Activated CD4-positive, alpha-beta T cell treated with anti-CD3 and anti-CD28 coated beads, Interleukin-2, amount 50 U/mL, for 4 hours (primary cell): ENCODE measurements at places on chromosomes 2 and 18.
A peak's percentile ranks its signal among the peaks of the same experiment; 100 is the strongest.

DNA sequence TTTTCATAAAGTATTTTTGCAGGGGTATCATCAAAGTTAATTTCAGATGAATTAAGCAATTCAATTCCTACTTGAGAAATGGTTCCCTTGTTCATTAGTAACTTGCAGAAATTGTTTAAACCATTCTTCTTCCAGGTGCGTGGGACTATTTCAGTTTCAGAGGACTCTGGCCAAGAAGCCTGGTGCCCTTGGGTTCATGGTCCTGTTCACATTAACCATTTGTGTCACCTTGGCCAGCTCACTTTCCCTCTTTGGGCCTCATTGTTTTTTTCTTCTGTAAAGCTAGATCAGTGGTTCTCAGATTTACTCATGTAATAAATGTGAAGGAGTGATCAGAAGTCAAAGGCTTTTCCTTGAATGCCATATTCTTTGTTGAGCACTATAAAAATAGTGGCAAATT lies 112.4 kb upstream of the BZW1 start:
- DNase-seq: no peak

GRCh38 chr18:7541835-7542234 lies 25.3 kb upstream of the PTPRM start:
- no peak for DNase-seq

GRCh38 chr2:98734823-98735260 lies 3.9 kb upstream of the MGAT4A start:
- no peak for DNase-seq

DNA sequence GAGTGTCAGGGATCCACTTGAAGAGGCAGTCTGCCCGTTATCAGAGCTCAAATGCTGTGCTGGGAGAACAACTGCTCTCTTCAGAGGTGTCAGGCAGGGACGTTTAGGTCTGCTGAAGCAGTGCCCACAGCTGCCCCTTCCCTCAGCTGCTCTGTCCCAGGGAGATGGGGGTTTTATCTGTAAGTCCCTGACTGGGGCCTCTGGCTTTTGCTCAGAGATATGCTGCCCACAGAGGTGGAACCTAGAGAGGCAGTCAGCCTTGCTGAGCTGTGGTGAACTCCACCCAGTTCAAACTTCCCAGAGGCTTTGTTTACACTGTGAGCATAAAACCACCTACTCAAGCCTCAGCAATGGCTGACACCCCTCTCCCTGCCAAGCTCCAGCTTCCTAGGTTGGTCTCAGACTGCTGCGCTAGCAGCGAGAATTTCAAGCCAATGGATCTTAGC lies 38.1 kb downstream of the PLEK start:
- DNase-seq: no peak

DNA sequence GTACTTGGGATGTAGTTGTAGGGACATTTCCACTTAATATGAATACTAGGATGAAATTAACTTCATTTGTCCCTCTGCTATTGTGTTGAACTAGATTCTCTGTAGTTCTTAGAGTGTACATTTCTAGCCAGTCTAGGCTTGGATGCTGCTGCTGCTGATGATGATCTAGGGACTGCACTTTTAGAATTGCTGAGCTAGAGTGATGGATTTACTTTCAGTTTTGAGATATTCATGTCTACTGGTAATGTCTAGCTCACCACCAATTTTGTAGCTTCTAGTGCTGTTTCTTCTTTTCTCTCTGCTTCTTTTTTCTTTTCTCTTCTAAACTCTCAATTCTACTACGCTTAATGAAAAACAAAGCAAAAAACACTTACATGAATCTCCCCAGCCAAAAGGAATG lies 49.4 kb downstream of the MRPS9 start:
- no peak for DNase-seq

- DNase-seq: no peak
Observed at GRCh38 chr2:200515155-200515554, 5.3 kb upstream of the KCTD18 start.

GRCh38 chr18:5542515-5543035 lies 1.2 kb downstream of the EPB41L3 start:
- no peak for DNase-seq

DNA sequence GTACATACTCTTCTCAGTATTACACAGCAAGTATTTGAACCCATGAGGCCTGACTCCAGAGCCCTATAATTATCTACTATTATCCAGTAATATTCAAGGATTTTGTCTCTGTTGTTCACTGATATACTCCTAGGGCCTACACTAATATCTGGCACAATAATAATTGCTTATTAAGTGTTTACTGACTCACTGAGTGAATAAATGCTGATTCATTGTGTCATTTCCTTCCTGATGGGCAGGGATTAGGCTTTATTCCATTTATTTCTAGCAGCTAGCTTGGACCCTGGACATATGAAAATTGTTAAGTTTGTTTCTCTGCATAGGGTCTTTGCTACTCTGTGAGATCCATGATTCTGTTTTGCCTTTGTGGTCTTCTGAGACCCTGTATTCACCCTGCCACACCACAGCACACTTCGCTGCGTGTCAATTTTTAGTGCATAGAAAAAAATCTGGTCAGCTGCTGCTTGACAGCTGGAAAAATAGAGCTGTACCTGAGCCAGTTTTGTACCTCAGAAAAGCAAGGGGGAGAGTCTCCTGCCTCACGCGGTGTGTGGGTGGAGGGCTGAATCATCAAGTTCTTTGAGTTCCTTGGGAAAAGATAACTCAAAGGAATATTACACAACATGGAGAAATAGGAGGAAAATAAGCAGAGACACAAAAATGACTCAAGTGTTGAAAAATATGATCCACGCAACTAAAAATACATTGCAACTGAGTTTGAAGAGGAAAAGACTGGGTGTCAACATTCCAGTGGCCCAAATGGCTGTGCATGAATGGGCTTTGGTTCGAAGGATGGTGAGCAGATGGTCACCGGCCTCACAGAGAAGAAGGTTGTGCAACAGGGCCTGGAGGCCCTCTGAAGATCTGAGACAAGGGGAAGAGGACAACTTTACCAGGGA lies 18.9 kb upstream of the DPP4 start:
- DNase-seq: peak; percentile 4

- no peak for DNase-seq
Observed at GRCh38 chr2:123695426-123695825, 329.7 kb upstream of the CNTNAP5 start.

DNA sequence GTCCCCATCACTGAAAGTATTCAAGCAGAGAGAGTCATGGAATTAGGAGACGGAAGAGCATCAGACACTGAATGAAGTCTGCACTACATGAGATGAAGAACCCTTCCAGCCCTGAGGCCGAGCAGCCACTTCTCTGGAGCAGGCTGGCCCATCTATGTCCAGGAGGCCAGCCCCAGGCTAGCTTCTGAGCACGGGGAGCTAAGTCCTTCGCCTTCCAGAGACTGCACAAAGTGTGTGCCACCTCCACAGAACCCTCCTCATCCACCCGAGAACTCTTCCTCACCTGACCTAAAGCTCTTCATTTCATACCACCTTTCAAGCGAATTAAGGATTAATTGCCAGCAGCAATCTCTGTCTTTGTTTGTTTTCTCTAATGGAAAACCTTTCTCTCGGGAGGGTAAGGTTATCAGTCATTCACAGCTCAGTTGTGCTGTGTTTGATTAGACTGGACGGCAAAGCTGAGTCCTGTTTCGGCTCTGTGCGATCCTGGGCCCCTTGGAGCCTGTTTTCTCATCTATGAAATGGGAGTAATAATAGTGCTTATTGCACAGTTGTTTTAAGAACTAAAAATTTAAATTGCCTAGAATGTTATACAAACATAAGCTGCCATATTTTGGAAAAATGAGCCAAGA lies 38.0 kb downstream of the SCTR start:
- DNase-seq: no peak

GRCh38 chr18:46276748-46277147 lies 172.6 kb downstream of the HAUS1 start:
- DNase-seq: no peak

DNA sequence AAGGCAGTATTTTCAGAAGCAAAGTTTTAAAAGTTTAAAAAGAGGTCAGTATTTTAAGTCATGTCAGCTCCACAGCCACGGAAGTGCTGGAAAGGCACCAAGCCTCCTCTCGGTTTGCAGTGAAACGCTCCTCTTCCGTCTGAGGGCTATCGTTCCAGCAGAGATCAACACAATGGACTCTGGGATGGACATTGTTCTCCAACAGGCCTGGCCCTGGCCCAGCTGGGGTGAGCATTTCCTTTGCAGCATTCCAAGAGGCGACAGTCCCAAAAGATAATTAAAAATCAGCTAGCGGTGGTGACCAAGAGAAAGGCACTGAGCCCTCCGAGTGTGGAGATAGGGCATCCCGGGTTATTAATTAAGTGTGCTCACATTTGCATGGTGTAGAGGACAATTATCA lies 95.9 kb upstream of the LCLAT1 start:
- no peak for DNase-seq

DNA sequence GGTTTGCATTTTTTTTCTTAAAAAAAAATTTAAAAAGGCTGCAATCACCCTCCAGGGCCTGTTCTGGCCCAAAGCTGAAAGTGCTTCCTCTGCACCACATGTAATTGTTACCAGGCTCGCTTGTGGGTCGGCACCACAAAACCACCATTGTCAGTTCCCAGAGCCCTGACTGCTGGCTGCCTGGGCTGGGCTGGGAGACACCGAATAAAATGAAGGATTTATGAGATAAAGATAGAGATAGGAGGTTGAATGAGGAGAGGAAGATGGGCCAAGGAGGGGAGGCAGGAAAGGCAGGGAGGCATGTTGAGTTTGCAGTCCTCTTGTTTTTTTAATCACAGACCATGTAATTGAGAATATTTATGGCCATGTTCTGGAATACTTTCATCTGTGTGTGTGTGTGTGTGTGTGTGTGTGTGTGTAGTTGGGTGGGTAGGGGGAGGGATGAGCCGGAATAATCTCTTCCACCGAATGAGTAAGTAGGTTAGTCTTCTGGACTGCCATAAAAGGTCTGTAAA lies 14.7 kb downstream of the NRP2 start:
- DNase-seq: no peak

GRCh38 chr18:34870555-34871310 lies 160.6 kb downstream of the DTNA start:
- no peak for DNase-seq

- no peak for DNase-seq
Observed at GRCh38 chr2:233261819-233262555, 10.5 kb downstream of the ATG16L1 start.

- DNase-seq: no peak
Observed at GRCh38 chr2:109616184-109616583, 2.0 kb downstream of the SOWAHC start.

DNA sequence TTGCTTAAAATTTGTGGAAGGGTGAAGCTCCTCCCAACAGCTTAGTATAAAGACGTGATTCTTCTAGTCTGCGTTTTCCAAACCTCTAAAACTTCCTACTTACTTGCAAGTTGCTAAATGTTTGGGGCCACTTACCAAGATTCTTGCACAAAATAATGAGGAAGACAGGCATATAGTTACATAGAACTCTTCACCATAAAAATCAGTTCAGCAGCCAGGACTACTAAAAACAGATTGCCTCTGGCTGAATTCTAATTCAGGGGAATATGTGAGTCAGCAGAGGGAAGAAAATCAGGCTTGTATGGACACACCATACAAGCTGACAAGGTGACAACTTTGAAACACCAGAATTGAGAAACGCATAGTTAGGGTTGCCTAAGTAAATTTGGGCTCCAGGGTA lies 2.8 kb upstream of the PEX13 start:
- no peak for DNase-seq

GRCh38 chr2:8520791-8521344 lies 161.0 kb upstream of the ID2 start:
- DNase-seq: no peak

GRCh38 chr2:77443076-77443475 lies 79.1 kb downstream of the LRRTM4 start:
- no peak for DNase-seq

DNA sequence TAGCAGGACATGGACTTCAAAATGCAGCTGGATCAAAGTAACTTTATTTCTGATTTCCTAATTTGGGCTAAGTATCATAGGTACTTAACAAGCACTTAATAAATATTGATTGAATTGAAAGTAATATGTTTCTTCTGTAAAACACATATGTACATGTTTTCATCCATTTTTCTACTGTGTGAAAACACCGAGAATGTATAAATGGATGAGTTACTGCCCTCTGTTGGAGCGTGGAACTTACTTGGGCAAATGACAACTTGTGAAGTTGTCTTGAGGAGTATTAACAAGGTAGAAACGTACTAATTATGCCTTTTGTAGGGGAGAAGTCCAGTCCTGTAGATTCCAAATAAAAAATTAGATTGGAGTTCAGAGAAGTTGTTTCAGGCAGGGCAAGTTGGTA lies 87.2 kb downstream of the PHLPP1 start:
- DNase-seq: no peak

GRCh38 chr18:63143330-63143771 lies 176.2 kb downstream of the BCL2 start:
- no peak for DNase-seq

GRCh38 chr2:69765096-69765380 lies 23.1 kb downstream of the ANXA4 start:
- no peak for DNase-seq
